Astrocyte of the cerebellum (primary cell): ENCODE measurements at places on chromosomes 5 and 9.

DNA sequence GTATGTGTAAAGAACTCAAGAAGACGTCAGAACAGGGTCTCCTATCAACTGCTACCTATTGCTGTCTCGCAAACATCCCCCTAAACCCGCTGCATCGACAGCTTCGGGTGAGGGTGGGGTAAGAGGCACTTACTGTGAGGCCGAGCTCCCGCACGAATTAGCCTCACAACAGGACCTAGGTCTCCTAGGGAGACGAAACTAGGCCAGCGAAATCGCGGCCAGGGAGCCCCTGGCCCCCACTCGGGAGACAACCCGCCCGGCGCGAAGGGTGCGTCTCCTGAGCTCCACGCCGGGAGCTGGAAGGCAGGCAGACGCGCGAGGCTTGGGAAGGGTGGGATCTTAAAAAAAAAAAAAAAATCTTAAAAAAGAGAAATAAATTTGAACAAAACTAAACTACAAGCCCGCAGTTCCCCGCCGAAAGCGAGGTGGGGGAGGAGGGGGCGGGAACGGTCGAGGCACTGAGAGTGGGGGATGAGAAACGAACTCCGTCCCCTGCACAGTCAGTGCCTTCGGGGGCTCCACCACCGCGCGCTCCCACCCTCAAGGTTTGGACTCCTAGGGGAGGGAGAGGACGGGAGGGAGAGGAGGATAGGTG, 33.0 kb upstream of the NFIB start:
- no peak for DNase-seq

DNA sequence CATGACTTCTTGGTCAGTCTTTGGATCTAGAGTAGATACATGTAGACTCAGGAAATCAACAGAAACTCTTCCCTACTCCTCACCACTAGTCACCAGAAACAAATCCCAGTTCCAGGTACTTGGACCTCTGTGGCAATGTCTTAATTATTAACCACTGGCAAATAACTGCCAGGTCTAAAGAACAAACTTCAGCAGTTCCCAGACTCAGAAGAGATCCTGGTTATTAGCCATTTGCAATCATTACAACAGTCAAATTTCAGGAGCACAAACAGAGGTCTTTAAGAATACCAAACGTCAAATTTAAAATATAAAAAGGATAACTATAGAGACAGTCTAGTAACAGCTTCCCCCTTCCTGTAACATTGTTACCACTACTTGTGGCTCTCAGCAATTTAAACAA, 10.2 kb downstream of the DIAPH1 start:
- no peak for DNase-seq

DNA sequence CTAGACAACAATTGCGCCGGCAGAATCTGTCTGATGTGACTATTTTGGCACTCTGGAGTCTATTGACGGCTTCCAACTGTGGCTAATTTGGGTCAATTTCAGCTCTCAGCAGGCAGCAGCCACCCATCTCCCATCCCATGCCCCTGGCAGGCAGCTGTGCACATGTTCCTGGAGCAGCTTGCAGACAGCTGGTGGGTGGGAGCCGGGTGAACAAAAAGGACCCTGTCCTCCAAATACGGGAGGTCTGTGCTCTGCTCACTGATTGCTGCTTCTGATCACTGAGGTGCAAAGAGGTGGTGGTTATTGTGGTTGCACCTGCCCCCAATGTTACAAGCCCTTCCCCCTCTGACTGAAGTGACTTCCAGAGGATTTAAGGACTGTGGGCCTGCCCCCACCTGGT, 45.0 kb upstream of the N4BP3 start:
- DNase-seq = no peak

DNA sequence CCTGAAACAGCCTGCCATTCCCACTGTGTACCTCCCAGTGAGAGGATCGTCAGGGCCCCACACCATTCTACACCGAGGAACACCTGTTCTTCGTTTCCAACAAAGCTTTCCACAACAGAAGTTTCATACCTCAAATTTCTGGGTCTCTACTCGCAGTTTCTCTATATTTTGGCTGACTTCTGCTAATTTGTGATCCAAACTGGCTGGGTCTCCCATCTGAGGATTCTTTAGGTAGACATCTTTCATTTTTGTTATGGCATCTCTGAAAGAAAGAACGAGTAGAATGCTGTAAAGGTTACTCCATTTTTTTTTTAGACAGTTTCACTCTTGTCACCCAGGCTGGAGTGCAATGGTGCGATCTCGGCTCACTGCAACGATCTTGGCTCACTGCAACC, 67.5 kb downstream of the USP20 start:
- DNase-seq = no peak

DNA sequence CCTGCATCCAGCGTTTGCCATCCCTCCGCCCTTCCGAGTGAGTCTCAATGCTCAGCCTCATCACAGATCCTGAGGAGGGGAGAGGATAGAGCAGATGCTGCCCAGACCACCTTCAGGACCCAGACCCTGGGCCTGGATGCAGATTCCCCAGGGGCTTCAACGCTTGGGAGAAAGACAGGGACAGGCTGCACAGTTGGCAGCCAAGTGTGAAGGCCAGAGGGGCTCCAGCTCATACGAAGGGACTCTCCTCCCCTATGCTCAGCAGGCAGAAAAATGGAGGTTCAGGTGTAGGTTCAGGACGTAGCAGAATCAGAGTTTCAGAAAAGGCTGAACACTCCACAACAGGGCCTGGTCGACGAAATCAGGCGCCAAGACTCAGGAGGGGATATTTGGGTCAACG, 378.5 kb upstream of the IRX1 start:
- DNase-seq = no peak

- DNase-seq = no peak
Measured at GRCh38 chr5:2326601-2327000, 424.9 kb downstream of the IRX2 start.

GRCh38 chr9:14565352-14566016, 127.7 kb downstream of the ZDHHC21 start:
- no peak for DNase-seq

DNA sequence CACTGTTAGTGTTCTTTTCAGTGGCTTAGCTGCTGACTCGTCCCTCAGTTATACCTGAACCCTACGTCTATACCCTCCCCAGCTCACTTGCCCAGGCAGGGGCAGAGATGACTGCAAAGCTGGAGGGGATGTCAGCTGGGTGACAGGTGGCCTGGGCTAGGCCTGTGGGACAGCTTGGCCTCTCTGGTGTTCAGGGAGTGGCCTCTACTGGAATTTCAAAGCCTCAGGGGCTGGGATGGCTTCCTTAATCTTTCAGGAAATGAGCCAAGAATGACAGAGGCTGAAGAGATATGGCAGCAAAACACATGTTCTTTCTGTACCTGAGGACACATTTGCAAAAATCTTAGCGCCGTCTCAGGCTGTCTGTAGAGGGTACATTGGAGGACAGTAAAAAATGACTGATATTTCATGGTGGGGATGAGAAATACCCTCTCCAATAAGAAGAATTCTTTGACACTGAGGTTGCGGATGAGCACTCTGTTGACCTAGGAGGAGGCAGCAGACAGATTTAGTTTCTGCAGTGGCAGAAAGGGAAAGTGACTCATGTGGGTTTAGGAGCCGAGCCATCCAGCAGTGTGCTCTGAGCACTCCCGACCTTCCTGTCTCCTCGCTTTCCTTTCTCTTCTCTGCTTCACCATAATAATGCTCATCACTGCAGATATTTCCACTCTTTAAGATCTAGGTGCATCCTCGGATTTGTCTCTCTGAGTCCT, 54.4 kb downstream of the ENTREP1 start:
- no peak for DNase-seq

DNA sequence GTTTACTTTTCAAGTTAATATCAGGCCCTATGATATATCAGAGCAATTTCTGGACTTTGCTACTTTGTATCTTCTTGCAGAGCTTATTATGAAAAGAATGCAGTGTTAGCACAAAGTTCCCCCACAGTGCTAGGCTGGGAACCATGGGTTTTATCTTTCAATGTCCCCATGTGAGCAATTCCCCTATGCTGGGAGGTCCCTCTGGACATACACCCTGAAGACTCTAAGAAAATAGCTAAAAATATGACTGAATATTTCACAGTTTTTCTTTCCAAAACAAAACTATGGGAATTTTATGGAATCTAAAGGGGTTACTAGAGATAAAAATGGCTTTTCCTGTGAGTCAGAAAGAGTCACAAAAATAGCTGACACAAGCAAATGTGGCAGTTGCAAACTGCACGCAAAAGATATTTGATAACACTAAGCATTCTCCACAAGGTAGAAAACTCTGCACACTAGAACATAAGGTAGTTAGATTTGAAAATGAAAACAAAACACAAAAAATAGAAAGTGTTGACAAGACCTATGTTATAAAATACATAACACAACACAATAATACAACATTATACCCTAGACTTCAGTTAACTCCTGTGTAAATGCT, 487.5 kb upstream of the GRIN3A start:
- no peak for DNase-seq

DNA sequence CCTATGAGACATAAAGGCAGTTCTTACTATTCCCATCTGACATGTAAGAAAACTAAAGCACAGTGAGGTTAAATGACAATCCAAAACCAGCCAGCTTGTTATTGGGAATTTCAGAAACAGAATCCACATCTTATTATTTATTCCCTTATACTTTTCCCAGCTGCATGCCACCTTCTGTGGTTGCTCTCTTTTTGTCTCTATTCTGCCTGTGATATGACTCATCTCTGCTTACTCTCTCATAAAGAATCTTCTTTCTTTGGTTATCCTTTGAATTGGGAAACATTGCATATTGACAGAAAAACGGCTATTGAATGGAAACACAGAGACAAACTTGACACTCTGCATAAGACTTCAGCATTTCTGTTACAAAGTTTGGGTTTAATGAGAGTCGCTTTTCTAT, 183.2 kb downstream of the TLR4 start:
- no peak for DNase-seq

GRCh38 chr9:81363916-81364480, 325.3 kb downstream of the TLE1 start:
- DNase-seq = no peak

DNA sequence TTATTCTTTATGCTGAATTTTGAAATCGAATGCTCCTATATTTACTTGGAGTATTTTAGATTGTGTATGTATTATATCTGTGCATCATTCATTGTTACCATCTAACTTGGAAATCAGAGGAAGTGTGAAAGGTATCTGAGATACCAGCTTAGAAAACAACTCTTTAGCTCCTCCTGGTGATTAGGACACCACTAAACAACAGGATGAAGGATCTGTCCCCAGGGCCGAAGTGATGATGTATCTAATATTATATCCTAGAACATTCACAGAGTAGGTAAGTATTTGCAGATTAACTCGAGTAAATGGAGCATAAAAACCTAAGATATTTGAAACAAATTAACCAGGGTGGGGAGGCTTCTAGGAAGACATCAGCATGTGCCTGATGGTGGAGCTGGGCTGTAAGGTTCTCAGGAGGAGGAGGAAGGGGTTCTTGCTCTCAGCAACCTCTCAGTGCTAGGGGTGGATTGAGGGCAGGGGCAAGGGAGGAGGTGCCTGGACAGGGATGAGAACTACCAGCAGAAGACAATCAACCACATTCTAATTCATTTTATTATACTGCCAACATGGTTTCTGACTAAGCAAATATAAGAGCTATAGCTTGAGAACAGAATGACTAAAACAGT, 2.6 kb upstream of the NFIL3 start:
- no peak for DNase-seq

DNA sequence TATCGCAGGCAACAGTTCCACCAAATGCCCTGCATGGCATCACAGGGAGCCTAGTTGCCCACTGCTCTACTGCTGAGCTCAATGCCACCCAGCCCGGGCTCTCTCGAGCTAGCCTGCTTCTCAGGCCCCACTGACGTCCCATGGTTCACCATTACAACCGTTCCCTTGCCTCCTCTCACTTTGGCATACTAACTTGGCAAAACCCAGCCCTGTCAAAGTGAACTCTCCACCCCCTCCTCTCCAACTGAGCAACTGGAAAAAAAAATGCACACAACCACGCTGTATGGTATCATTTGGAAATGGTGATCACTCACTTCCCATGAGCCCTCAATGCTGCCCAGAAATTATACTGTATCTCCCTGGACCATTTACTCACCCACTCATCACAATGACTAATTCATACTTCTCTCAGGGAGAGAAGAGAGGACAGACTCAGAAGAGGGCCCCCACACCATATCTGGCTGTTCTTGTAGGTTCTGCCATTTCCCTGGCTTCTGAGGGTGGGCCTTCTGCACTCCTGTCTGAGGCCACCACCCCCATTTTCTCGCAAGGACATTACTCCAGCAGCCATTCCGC, 51.4 kb upstream of the RARS1 start:
- DNase-seq = no peak

DNA sequence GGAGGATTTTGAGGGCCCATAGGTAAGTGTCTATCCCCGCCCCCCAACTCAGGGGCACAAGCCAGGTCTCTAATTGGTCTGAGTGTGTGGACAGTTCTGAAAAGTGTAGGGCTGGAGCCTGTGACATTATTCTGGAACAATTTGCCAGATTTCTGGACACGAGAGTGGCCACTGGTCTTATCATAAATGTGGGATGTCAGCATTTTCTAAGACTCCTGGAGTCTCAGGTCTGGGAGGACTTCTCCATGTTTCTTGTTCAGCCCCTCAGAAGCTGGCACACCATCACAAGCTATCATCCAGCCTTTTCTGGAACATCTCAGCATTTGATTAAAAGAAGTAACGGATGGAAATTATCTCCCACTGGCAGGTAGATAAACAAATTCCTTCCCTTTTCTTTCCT, 141.4 kb downstream of the SEC61B start:
- no peak for DNase-seq

DNA sequence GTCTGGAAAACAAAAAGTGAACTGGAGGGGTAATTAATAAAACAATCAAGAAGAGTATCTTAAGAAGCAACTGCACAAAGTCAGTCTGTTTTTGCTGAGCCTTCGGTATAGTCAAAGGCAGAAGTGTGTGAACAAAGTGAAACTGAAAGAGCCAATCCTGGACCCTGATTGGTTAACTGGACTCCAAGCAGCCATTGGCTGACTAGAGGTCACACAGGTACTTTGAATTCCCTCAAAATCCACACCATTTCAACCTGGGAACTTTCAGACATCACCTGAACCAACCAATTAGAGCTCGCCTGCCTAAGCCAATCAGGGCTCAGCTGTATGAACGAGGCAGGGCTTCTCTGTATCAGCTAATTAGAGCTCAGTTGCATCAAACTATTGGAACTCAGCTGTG, 286.7 kb downstream of the TLE4 start:
- DNase-seq = no peak

GRCh38 chr9:137311986-137312851, 10.1 kb upstream of the NRARP start:
- DNase-seq = no peak

DNA sequence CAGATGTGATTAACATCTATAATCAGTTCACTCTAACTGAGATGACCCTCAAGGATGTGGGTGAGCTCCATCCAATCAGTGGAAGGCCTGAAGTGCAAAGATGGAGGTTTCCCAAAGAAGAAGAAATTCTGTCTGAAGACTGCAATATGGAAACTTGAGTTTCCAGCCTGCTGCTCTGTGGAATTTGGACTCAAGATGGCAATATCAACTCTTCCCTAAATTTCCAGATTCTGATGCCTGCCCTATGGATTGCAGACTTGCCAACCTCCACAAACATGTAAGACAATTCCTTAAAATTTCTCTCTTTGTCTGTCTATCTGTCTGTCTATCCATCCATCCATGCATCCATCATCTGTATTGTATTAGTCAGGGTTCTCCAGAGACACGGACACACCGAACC, 85.9 kb downstream of the ICE1 start:
- DNase-seq = no peak
